ENCODE measurements at places on chromosomes 2 and 18.

GRCh38 chr18:65057439-65058083, 693.3 kb upstream of the CDH7 start:
- DNase-seq: no peak

DNA sequence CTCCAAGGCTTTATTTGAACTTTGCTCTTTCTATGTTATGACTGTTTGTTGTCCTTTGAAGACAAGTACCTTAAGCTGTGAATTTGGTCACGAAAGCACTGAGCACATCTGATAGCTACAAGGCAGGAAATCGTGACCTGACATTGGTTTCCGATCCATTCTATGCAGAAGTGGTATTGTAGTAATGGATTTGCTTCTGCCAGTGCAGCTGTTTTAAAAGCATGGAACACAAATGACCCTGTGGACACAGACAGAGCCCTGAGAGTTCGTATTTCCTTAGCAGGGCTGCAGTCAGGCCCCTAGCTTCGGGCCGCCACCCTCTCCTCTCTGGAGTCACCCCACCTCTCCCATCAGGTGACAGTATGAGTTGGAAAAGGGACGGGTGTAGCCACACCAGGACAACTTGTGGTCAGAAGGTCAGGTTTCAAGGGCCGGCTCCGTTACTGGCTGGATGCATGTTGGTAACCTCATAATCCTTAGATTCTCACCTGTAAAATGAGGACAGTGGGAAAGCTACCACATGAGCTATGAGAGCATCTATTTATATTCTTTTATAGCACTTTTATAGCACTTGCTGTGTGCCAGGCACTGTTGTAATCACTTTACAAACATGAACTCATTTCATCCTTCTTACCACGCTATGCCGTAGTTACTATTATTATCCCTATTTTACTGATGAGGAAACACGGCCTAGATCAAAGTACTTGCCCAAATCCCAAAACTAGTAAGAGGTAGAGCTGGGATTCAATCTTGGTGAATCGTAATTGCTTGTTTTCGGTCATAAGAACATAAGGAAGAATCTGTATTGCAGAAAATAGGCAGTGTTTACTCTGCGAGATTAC, 70.2 kb downstream of the SPATS2L start:
- no peak for DNase-seq

- DNase-seq: no peak
Observed at GRCh38 chr2:180524499-180524898, 455.9 kb upstream of the UBE2E3 start.

DNA sequence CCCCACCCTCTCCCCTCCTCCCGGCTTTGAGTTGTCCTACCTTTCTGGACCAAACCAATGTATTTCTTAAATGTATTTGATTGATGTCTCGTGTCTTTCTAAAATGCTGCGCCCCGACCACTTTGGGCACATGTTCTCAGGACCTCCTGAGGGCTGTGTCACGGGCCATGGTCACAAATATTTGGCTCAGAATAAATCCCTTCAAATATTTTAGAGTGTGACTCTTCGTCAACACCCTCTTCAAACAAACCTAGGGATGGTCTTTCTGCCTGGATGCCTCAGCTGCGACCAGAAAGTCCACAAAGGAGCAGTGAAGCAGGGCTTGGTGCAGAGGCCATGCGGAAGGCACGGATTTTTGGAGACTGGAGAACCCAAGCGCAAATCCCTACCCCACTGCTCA, 1.1 kb upstream of the SLC35F6 start:
- no peak for DNase-seq

- DNase-seq: no peak
Observed at GRCh38 chr18:55243857-55244256, 284.6 kb upstream of the CCDC68 start.

DNA sequence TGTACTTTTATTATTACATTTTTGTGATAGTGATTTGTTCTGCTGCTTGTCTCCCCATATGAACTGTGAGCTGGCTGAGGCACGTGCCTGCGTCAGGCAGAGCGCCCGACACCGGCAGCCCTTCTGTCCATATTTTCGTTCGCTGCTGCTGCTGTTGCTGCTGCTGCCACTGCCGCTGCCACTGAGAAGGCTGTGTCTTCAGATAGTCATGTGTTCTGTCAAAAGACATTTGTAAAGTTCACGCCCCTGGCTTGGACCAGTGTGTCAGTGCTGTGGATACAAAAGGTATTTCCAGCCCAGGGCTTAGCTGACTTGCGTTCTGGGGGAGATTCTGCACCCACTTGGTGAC, 47.0 kb downstream of the TWIST2 start:
- no peak for DNase-seq

DNA sequence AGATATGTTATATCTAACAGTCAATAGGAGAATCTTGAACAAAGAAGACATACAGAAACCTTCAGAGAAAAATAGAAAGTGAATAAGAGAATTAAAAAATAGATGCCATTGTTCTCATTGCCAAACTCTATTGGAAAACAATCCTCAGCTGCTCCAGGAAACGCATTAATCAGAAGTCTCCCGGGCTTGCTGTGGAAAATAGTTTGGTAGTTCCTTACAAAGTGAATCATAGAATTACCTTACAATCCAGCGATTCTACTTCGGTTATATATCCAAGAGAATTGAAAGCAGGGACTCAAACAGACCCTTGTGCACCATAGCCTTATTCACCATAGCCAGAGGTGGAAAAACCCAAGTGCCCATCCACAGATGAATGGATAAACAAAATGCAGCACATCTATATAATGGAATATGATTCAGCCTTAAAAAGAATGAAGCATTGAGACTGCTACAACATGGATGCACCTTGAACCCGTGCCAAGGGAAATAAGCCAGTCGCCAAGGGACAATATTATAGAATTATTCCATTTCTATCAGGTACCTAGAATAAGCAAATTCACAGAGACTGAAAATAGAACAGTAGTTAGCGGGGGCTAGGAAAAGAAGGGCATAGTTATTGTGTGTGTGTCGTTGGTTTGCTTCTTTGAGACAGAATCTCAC, 21.9 kb upstream of the CHRNA1 start:
- no peak for DNase-seq

- no peak for DNase-seq
Observed at GRCh38 chr18:21341141-21341540, 99.1 kb downstream of the GREB1L start.

DNA sequence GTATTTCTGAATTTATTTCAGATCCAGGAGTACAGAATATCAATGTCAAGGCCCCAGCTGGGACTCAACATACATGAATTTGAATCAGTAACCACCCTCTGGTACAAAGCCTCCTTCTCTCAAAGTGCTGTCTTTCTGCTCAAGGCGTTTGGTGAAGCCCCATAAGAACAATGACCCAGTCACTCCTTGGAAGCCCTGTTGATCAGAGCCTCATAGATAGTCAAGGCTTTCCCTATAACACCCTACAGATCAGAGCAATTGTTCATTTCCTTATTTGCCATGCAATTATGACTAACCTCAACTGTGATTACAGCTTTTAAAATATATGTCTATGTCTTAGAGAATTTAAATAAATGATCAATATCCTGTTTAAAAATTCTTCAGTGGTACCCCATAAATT, 159.1 kb upstream of the CREB1 start:
- DNase-seq: no peak

DNA sequence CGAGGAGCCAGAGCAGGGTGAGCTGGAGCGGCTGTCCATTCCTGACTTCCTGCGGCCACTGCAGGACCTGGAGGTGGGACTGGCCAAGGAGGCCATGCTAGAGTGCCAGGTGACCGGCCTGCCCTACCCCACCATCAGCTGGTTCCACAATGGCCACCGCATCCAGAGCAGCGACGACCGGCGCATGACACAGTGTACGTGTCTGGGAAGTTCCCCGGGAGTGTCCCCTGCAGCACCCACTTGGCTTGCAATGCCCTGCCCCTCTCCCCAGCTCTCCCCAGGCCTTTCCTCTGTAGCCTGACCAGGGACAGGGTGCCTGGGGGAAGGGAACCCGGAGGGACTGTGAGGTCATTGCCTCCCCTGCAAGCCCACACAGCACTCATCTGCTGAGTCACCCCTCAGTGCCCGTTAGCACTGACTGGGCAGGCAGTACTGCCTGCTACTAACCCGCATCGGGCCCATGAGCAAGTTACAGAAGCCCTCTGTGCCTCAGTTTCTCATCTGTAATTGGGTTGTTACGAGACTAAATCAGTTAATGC, 29.4 kb upstream of the GMPPA start:
- DNase-seq: no peak

- no peak for DNase-seq
Observed at GRCh38 chr18:69968039-69968438, 20.4 kb upstream of the CD226 start.

- DNase-seq: no peak
Observed at GRCh38 chr2:50723286-50723938, 308.5 kb downstream of the NRXN1 start.
